Activated CD4-positive, alpha-beta T cell treated with anti-CD3 and anti-CD28 coated beads for 48 hours (primary cell): ENCODE measurements at places on chromosomes 5 and 9.

DNA sequence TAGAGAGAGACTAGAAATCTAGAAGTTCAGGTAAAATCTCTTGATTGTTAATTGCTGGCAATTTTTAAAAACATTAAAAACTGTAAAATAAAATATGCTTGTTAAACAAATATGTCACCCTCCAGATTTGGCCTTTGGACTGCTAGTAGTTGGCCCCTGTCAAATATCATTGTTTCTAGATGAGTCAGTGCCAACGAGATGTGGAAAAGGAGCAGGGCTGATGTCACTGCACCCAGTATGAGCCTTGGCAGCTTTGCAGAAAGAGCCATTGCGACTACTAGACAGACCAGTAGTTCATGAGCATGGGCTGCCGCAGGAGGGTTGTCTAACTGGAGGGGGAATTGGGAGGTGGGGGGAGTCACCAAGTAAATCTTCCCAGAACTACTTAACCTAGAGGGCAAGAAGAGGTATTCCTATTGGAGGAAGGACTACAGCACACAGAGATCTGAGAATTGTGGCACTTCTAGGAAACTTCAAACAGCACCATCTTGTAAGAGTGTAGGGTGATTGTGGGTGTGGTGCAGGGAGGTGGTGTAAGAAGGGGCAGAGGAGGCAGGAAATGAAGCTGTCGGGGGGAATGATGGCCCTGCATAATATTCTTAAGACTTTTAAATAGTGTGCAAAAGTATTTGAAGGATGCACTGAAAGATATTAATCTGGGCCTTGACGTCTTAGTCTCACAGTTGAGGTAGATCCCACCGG lies 7.1 kb upstream of the DOCK2 start:
- DNase-seq, result no peak

- no peak for DNase-seq
These were observed 491.0 kb upstream of the PIK3R1 start for GRCh38 chr5:67724412-67725135.

GRCh38 chr9:35398651-35399335 lies 91.1 kb upstream of the RUSC2 start:
- DNase-seq, result no peak

GRCh38 chr9:114652776-114653555 lies 4.6 kb downstream of the TEX53 start:
- no peak for DNase-seq

DNA sequence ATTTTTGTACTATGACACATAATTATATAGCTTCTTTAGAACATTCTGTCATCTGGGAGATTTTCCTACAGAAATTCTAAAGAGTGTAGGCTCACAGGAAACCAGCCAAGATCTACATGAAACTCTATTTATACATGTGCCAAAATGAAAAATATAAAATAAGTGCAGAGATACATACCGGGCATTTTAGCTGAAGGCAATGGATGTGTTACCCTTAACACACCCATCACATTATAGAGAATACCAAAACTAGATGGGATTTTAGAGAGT lies 125.9 kb downstream of the TRIM32 start:
- DNase-seq, result no peak

- no peak for DNase-seq
These were observed 2188.5 kb upstream of the WWC1 start for GRCh38 chr5:166102947-166103346.
